Stimulated activated memory B cell treated with anti-CD40 and anti-IgM and Interleukin-4, amounts not matched to agents 10 μg/mL and 1 μg/mL and 100 μg/mL, for 72 hours (primary cell): ENCODE measurements at places on chromosomes 7 and 10.

GRCh38 chr7:22386865-22387264 lies 29.9 kb upstream of the RAPGEF5 start:
- ATAC-seq = no peak

GRCh38 chr10:97444212-97444611 lies 1.6 kb downstream of the EXOSC1 start:
- ATAC-seq = no peak

- no peak for ATAC-seq
These were observed 1.8 kb downstream of the GNAI1 start for GRCh38 chr7:80136261-80137055.

DNA sequence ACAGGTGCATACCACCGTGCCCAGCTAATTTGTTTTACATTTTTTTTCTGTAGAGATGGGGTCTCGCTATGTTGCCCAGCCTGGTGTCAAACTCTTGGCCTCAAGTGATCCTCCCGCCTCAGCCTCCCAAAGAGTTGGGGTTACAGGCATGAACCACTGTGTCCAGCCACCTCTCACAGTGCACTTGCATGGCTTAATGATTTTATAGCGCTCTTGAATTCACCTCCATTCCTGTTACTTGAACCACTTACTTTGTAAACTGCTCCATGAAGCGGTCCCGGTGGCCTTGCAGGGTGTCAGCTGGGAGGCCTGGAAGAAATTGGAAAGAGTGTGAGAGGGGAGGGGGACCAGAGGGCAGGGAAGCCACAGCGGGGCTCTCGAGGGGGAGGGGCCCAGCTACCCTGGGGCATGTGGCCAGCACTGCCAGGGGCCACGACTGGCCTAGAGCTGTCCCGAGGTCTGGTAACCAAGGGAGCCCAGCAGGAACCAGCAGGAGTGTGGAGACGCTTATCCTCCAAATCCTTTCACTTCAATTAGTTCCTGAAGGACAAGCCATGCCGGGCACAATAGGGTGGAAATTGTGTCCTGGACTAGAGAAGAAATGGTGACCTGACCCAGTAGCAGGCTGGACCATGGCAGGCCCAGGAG lies 76.0 kb downstream of the SPDYE5 start:
- no peak for ATAC-seq

DNA sequence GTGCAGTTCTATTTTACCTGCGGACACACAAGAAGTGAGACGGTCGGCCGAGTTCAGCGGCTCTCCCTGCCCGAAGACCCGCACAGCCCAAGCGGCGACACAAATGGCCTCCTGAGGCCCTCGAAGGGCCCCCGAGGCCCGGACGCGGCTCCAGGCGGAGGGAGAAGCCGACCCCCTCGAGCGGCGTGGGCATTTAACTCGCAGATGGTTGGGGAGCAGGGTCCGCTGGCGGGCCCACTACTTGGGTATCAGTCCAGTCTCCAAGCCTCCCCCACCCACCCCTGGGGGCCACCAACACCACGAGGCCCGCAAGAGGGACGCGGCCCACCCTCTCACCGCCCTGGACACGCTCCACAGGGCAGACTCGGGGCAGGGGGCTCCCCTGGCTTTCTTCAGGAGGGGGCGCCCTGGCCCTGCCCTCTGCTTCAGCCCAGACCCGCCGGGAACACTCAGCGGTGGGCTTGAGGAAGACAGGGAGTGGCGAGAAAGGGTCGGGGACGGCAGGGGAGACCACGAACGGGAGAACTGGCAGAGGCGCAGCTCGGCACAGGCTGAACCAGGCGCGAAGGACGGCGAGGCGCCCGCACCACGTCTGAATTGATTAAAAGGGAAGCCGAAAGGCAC lies 1.7 kb downstream of the IGF2BP3 start:
- no peak for ATAC-seq

GRCh38 chr7:78473571-78474301 lies 675.2 kb downstream of the PHTF2 start:
- no peak for ATAC-seq

- ATAC-seq = no peak
These were observed 3.2 kb upstream of the NFKB2 start for GRCh38 chr10:102392306-102392705.

DNA sequence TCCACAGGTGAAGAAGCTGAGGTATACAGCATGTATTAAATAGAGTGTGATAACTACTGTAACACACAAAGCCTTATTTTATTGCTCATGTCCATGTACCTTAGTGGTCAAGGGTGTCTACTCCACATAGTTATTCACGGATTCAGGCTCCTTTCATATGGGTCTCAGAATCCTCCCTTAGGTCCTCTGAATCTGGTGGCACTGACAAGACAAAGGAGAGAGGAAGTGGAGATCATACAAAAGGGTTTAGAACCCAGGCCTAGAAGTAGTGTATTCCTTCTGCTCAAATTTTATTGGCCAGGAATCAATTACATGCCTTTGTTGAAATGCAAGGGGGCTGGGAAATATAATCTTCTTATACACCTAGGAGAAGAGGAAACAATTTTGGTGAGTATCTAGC lies 164.6 kb downstream of the PTEN start:
- ATAC-seq = no peak

DNA sequence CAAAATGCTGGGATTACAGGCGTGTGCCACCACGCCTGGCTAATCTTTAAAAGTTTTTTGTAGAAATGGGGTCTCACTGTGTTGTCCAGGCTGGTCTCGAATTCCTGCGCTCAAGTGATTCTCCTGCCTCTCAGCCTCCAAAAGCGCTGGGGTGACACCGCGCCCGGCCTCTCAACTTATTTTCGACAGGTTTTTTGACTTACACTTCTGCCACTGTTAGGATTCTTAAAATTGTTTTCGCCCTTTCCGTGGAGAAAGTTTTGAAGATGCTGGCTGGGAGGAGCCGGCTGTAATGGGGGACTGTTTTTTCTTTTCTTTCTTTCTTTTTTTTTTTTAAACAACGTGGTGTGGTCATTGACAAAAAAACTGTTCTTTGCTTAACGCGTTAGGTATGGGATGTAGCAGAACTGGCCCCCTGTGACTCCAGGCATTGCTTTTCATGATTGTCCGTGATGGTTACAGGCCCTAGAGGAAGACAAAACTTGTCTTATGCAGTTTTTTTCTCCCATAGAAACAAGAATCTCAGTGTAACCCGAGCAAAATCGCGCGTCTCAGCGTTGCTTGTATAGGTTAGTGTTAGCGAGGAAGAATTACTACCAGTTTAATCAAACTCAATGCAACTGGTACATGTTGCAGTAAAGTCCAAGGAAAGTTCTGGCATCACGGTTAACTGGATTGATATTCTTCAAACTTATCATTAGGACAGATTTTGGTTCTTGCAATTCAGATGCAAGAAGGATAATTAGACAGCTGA lies 72.2 kb downstream of the DAGLB start:
- ATAC-seq = no peak

GRCh38 chr7:33933611-33934281 lies 28.4 kb downstream of the BMPER start:
- no peak for ATAC-seq

DNA sequence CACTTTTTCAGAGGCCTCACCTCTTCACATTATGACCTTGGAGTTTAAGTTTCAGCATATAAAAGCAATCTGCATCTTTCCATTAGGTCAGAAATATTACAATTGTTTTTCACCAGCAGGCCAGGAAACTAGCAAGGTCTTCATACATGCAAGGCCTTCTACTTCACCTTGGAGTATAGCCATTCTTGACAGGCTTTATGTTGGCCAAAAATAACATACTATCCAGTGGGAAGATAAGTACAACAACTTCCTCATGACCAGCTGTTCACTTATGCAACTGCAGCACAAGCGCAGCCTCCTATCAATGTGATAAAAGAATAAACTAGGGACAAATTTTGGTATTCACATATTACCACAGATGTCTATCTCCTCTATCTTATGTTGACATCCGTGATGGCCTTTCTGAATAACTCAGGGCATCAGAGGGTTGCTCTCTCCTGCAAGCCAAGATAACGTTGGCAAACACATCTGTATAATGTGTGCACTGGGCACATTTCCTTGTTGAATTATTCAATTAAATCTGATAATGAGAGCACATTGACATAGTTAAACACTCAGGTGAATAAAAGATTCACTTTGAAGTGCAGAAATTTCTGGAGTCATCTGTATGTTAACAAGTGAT lies 239.8 kb downstream of the FZD1 start:
- no peak for ATAC-seq

DNA sequence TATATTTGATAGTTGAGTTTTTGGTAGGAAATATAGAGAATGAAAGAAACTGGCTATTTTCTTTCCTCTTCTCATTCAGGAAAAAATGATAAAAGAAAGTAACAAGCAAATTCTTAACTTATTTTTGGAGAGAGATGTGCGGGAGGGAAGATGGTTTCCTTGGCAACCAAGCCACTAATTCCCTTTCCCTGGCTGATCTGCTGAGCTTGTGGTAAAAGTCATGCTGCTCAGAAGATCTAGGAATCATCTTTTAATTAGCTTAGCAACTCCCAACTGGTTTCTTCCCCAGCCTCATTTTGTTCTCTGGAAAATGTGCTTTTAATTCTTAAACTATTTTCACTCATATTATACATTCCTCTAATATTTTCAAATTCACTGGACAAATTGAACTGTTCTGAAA lies 11.8 kb downstream of the UROS start:
- no peak for ATAC-seq

DNA sequence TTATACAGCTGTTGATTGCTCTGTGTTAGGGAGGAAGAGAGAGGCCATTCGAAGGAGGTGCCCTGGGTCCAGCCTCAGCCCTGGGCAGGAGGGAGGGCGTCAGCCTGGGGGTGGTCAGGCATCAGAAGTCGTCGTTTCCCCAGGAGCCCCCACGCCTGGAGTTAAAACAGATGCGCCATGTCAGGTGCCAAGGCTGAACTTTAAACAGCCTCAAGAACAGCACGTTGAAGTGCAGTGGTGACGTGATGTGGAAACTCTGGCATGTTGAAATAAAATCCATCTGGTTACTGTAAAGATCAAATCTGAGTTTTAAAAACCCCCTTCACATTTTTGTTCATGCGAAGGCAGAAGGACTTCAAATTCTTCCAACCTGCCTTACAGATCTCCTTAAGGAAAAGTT lies 128.4 kb upstream of the PPP2R2D start:
- no peak for ATAC-seq

- no peak for ATAC-seq
These were observed 60.7 kb downstream of the CNTNAP2 start for GRCh38 chr7:146177301-146177700.

- no peak for ATAC-seq
These were observed 161.1 kb downstream of the FAM107B start for GRCh38 chr10:14613588-14613920.

- no peak for ATAC-seq
These were observed 12.5 kb downstream of the NOBOX start for GRCh38 chr7:144391014-144391413.

GRCh38 chr10:33386926-33387325 lies 52.5 kb upstream of the NRP1 start:
- ATAC-seq = no peak

GRCh38 chr7:83547526-83547925 lies 101.4 kb downstream of the SEMA3E start:
- no peak for ATAC-seq

- ATAC-seq = no peak
These were observed 17.7 kb downstream of the SEPTIN7 start for GRCh38 chr7:35818513-35818912.

DNA sequence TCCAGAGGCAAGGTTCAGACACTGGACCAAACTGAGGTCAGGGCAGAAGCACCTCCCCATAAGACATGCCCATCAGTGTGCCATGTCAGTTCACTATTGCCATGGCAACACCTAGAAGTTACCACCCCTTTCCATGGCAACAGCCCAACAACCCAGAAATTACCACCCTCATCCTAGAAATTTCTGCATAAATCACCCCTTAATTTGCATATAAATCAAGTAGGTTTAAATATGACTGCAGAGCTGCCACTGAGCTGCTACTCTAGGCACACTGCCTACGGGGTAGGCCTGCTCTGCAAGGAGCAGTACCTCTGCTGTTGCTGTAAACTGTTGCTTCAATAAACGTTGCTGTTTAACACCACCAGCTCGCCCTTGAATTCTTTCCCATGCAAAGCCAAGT lies 12.7 kb downstream of the STEAP2 start:
- no peak for ATAC-seq

DNA sequence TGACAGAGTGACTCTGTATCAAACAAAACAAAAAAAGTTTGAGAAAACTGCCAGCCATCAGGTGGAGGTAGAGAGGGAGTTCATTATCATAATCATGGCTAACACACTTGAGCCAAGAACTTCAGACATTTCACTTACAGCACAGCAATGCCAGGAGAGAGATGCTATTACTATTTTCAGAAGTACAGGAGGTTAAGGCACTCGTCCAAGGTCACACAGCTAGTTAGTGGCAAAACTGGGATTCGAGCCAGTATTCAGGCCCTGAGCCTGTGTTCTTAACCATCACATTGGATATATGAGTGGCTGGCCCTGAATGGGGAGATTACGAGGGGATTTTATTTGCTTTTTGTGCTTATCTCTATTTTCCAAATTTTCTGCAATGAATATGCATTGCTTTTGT lies 24.8 kb upstream of the UNC5B start:
- no peak for ATAC-seq

- ATAC-seq = no peak
These were observed 85.5 kb upstream of the AKR1E2 start for GRCh38 chr10:4740471-4740870.

DNA sequence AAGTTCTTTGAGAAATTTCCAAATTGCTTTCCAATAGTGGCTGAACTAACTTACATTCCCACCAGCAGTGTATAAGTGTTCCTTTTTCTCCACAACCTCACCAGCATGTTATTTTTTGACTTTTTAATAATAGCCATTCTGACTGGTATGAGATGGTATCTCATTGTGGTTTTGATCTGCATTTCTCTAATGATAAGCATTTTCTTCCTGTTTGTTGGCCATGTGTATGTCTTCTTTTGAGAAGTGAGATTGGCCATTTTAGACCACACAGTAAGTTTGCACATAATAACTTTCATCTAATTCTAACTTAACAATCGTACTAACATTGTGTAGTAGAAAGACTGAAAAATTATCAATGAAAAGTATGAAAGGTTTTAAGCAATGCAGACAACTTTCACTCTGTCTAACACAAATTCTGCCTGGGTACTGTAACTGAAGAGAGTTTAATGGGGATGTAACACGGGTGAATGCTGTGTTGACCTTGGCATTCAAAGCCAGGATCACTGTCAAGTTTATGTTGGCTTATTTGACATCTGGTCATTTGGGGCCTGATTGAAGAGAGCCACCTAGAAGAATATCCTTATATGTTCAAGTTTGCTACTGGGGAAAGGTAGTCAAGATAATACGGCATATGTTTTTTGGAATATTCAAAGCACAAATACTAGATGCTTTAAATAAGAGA lies 50.4 kb downstream of the FAM171A1 start:
- ATAC-seq = no peak

DNA sequence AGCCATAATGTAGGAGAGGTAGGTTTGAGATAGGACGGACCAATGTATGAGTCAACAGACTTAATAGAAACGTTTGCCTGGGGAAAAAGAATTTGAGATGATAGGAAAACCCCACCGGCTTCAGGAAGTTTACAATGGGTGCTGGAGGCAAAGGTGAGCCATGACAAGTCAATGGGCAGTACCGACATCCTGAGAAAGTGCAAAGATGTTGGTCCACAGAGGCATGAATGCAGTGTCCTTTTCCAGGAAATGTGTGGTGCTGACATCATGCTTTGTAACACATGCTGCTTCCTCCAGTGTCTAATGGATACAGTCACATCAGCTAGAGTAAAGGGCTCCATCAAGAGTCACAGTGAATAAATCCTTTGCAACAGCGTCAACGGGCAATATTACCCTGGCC lies 533.6 kb downstream of the INHBA start:
- ATAC-seq = no peak

GRCh38 chr7:127988751-127989150 lies 42.5 kb downstream of the LRRC4 start:
- ATAC-seq = no peak
